ENCODE measurements at places on chromosomes 3 and 15. TPM values are rescaled to one million over a fixed set of nuclear protein-coding genes. Genes with fewer than 3 reads are reported as not detected.

The PLXND1 gene
- total RNA-seq, result 89.2 TPM

The CCR8 gene
- total RNA-seq, result not detected

The C3orf20 gene
- not detected for total RNA-seq

The ACKR2 gene
- 0.07 TPM for total RNA-seq

The FRMD4B gene
- total RNA-seq, result 0.85 TPM
